ENCODE measurements at places on chromosomes 12 and 14.

- no peak for DNase-seq
These were observed 96.1 kb downstream of the PLXNC1 start for GRCh38 chr12:94244165-94245133.

GRCh38 chr14:103385929-103386712, 906 bp downstream of the MARK3 start:
- DNase-seq: no peak

GRCh38 chr14:97977651-97978261, 1180.6 kb downstream of the VRK1 start:
- no peak for DNase-seq

GRCh38 chr12:19223695-19224094, 94.2 kb downstream of the PLEKHA5 start:
- no peak for DNase-seq

DNA sequence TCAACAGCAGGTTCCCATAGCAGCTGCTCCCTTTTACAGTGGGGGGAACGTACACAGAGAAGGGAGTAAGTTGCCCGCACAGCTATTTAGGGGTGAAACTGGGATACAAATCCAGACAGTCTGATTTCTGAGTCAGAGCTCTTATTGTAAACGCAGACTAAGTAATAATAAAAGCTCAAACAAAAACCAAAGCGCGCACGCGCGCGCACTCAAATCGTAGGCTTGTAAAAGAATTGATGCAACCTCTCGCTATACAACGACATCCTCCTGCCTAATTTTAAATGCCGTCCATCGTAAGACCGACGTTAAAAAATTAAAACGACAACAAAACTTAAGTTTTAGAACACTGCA, 747 bp upstream of the DACT1 start:
- no peak for DNase-seq

DNA sequence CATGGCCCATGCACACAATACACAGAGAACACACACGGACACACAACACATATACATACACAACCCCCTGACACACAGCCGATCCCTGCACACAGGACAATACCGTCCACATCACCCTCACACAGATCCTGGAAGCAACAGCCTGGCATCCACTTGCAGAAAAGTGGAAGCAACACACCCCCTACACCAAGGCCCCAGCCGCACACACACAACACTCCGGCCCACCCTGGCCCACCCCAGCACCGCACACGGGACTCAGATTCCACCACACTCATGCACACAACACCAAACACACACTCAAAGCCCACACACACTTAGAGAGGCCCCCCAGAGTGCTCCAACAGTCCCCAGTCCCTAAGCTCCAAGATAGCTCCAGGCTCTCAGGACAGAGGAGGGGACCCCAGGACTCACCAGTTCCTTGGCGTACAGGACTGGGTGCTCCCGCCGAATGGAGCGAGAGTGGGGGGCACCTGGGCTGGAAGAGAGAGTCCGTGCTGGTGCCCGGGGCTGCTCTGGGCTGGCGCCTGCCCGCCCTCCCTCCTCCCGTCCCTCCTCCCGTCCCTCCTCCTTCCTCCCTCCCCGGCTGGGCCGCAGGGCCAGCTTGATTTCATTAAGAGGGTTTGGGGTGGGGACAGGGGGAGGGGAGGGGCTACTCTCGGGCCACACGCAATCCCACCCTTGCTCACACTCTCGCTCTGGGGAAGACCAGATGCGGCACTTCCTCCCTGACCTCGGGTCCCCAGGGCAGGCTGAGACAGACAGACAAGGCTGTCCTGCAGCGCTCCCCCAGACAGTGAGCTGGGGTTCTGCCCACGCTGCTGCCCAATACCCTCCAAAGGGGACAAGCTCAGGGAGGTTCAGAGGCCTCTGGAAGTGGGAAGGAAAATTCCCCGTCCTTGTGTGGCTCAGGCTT, at the start of gene TMEM119:
TSS of gene TMEM119 (minus strand) at position 526 of the 913 bp plus-strand sequence. CDS start 5,701 bp downstream, outside the sequence.
- no peak for DNase-seq

GRCh38 chr12:132279184-132279889, 50.1 kb downstream of the GALNT9 start:
- no peak for DNase-seq

DNA sequence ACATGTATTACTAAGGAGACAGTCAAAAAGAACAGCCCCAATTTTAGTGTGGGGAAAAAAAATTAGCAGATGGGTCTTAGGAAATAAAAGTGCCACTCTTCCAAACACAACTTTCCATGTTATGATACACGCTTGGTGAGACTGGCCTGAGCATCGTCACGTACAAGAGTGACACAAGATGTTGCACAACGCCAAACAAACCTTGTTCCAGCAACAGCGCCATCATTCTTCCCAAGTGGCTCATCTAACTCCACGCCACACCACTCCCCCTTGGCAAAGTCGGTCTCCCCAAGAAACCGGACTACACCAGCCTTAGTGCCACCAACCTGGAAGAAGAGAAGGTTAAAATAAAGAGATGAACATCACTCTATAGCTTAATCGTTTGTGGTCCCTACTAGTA, 58.7 kb downstream of the CLIP1 start:
- no peak for DNase-seq

DNA sequence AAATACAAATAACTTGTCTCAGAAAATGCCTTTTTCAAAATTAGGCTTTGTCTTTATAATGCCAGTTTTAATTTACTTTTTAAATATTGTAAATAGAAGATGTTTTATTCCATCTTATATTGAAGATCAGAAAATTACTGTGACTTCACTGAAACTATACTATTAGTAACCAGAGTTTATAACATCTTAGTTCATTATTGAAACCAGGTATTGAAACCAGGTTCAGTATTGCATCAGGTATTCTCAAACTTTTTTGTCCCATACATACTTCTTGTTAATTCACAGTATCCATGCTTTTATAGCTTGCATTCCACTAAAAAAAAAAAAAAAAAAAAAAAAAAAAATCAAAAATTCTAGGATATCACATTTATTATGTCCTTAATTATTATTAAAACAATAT, 227.5 kb downstream of the GXYLT1 start:
- DNase-seq: no peak

GRCh38 chr12:30000401-30000800, 216.7 kb upstream of the TMTC1 start:
- DNase-seq: no peak

GRCh38 chr14:90844321-90844720, 28.1 kb upstream of the TTC7B start:
- no peak for DNase-seq

DNA sequence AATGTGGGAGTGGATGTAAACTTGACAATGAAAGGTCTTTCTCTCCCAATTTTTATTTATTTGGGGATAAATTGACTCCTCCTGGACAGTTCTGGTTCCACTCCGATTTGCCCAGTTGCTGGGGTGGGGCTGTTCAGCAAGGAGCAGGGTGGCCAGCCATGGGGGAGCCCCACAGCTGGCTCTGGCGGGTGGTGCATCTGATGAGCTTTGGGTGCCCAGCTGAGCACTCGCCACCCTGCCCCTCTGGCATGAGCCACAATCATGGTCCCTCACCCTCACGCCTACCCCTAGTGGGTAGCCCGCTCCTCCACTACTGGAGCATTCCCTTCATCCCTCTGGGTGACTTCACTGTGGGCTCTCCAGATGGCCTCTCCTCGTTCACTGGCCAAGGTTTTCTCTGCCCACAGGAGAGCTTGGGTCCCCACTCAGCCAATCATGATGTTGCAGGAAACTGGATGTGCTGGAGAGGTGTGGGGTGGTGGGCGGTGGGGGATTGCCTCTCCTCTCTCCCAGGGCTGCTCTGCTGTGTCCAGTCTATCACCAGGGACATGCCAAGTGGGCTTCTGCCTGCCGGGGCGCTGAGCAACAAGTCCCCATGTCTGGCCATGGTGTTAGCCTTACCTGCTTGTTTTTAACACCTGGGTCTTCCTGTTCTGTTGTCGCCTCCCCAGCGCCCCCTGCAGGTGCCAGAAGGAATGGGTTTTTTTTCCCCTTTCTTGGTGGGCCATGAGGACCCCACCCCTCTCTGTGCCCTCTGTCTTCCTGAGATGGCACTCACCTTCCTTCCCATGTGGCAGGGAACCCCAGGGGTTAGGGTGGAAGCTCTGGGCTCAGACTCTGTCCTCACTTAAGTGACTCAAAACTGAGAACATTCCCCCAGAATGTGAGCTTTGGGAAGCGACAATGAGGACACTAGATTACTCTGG, 3.4 kb downstream of the CYP46A1 start:
- DNase-seq: no peak

- no peak for DNase-seq
These were observed 26.4 kb upstream of the SLC7A8 start for GRCh38 chr14:23209651-23210423.

DNA sequence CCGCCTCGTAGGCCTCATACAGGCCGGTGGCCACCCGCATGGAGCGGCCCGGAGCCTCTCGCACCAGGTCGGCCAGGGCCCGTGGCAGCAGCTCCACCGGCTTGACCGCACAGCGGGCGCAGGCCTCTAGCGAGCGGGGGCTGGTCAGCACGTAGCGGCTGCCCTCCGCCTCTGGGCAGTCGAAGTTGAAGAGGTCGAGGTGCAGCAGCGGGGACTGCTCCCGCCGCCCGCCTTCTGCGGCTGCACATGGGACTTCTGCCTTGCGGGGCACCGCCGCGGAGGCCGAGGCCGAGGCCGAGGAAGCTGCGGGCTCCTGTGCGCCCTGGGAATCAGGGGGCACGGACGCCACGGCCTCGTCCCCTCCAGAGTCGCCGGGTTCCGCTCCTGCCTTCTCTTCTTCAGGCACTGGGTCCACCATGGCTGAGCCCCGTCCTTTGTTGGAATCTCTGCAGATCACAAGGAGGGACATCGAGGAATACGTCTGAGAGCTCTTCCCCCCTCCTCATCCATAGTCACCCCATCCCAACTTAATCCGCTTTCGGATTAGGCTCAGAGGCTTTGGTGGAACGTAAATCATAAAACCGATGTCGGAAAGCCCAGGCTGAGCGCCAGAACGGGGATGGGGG, 1.4 kb downstream of the CCDC177 start:
- DNase-seq: peak; percentile 55

DNA sequence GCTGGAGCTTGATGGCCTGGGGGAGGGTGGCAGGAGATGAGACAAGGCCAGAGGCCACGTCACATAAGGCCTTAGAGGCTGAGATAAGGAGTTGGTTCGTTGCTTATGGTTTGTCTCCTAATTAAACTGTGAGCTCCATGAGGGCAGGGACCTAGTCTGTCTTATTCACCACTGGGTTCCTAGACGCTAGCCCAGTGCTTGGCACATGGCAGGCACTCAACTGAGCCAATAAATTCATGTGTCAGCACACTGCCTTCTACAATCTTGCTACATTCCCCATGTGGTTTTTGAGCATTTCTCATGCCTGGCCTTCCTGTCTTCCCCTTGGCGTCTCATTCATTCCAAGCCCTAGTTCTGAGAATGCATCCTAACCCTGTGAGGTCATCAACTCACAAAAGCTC, 92.5 kb upstream of the MED13L start:
- DNase-seq: no peak

- no peak for DNase-seq
These were observed 42.1 kb upstream of the CHGA start for GRCh38 chr14:92880851-92881250.

DNA sequence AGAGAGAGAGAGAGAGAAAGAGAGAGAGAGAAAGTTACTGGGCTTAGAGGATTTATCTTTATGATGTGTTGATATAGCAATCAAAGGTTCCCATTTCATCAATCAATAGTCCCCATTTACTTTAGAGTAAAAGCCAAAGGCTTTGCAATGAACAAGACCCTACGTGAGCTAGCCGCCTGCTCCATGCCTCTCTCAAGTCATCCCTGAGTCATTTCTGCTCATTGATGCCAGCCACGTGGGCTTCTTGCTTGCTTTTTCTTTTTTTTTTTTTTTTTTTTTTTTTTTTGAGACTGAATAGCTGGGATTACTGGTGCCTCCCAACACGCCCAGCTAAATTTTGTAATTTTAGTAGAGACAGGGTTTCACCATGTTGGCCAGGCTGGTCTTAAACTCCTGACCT, 70.9 kb downstream of the GPR135 start:
- no peak for DNase-seq

DNA sequence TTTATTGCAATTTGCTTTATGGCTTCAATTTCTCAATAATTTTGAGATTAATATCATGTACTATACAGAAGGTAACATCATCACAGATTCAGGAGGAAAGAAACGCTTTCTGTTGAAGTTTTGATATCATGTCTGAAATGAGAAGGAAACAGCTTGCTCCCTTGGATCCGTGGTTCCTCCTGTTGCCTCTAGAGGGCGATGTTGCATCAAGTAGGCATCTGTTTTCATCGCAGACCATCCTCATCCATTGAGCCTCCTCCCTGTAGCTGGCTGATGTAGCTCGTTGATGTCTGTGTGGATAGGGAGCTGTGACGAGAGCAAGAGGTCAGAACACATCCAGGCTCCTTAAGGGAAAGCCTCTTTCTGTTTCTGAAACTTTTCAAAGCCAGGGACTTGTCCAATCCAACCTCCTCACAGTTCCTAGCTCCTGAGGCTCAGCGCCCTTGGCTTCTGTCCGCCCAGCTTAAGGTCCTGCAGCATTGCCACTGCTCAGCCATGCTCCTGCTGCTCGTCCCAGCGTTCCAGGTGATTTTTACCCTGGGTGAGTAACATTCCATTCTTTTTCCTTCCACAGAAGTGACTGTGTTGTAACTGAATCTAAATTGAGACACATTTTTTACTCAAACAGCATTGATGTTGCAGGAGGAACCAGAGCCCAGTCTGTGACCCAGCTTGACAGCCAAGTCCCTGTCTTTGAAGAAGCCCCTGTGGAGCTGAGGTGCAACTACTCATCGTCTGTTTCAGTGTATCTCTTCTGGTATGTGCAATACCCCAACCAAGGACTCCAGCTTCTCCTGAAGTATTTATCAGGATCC, 304.8 kb upstream of the OR4E1 start:
- peak; percentile 1 for DNase-seq

DNA sequence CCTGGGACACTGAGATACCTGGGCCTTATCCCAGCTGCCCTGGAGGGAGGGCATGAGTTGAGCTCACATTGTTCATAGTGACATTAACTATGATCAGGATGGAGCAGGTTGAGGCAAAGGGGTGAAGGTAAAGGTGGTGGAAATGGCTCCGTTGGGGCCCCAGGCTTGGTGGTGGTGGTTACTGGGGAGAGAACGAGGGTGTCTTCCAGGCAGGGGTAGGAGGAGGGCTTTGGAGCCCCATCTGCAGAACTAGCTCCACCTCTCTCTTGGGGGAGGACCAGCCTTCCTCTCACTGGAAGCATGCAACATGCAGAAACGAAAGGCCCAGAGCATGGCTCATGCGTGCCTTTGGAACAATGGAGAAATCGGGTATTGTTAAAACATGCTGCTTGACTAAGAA, 217.0 kb downstream of the SLC41A2 start:
- DNase-seq: no peak

DNA sequence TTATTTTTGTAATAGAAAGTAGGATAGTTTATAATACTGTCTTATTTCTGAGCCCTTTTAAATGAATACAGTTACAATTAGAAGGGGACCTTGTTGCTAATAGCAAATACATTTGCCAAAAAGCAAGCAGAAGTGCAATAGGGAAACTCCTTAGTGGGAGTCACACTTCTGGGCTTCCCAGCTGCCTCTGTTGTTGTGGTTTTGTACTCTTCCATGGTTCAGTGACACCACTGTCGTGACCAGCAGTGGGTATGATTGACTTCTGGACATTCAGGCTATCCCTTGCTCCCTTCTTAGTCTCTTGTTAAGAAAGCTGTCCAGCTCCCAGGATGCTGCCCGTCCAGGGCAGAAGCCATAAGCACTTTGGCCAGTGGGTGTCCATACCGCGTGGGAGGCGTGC, 22.6 kb downstream of the TCTN1 start:
- no peak for DNase-seq

Measured in NCI-H2227 treated with DMSO at 0.1 percent for 48 hours (cell line).